ENCODE measurements at places on chromosomes 1 and 21. TPM values are rescaled to one million over a fixed set of nuclear protein-coding genes. Genes with fewer than 3 reads are reported as not detected.

DNA sequence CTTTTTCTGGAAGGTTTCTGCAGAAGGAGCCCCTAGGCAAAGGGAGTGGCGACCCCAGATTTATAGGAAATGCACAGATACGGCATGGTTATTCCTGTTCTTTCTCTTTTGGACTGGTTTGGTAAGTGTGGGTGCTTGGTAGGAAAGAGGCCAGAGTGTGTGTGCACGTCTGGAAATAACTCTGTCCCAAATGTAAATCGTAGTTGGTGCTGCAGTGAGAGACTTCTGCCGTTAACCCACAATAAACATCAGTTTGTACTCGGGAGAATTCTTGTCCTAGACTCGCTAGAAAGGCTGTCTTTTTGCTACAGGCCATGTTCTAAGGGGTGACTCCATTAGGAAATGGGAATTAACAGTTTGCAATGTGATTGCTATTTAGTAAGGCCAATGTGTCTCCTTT, 779 bp downstream of the SLC44A3 start:
- no peak for DNase-seq
- peaks cover 3% of the 10 kb centered on the region for H3K27me3 ChIP-seq
- no peak overlapping the region for H3K27ac ChIP-seq
- peak overlapping the region; percentile 70 for H3K4me3 ChIP-seq
- peaks cover 4% of the 10 kb centered on the region for H3K4me1 ChIP-seq

GRCh38 chr1:201681375-201681774, 142.4 kb downstream of the NAV1 start:
- no peak for DNase-seq
- H3K4me3 ChIP-seq, result no peak overlapping the region
- peaks cover 36% of the 10 kb centered on the region for H3K4me1 ChIP-seq
- no peaks in the 10 kb centered on the region for H3K27me3 ChIP-seq

The INTS7 gene
- 17.5 TPM for total RNA-seq

The ADGRL2 gene
- 76.3 TPM for total RNA-seq

Measured in osteocyte (in vitro differentiated cells).